ENCODE measurements at places on chromosomes 4 and X. TPM values are rescaled to one million over a fixed set of nuclear protein-coding genes. Genes with fewer than 3 reads are reported as not detected.

DNA sequence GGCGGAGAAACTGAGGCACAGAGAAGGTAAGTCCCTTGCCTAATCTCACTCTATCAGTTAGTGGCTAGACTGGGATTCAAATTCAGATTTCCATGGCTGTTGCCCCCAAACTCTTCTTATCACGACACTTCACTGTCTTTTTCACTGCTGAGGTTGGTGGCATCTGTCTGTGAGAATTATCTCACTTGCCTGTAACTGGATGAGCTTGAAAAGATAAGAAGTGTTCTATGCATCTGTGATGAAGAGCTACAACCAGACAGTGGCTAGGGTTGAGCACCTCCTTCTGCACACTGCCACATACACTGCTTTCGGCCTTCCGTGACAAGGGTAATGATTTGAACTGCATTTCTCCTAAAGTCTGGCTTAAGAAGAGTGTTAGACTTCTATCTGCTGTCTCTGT, 107.9 kb upstream of the TEX13D start:
- no peak for DNase-seq
- H3K36me3 ChIP-seq: no peaks in the 10 kb centered on the region
- no peak overlapping the region for H3K4me3 ChIP-seq

- no peaks in the 10 kb centered on the region for H3K27me3 ChIP-seq
- H3K4me3 ChIP-seq: no peak overlapping the region
- no peaks in the 10 kb centered on the region for H3K36me3 ChIP-seq
- H3K4me1 ChIP-seq: no peaks in the 10 kb centered on the region
- no peak for DNase-seq
These were observed 47.5 kb upstream of the RAP2C start for GRCh38 chrX:132266583-132267355.

GRCh38 chr4:4426511-4427120, 39.7 kb downstream of the NSG1 start:
- no peak overlapping the region for H3K4me3 ChIP-seq
- H3K4me1 ChIP-seq: no peaks in the 10 kb centered on the region
- H3K27ac ChIP-seq: no peak overlapping the region
- no peak for DNase-seq
- H3K27me3 ChIP-seq: no peaks in the 10 kb centered on the region

GRCh38 chr4:177309522-177310371, at the start of gene NEIL3:
Gene NEIL3, plus strand, starts transcription at chr4:177309874. Its CDS starts 80 bp downstream, at chr4:177309954.
- no peaks in the 10 kb centered on the region for H3K27me3 ChIP-seq
- peaks cover 7% of the 10 kb centered on the region for H3K4me1 ChIP-seq
- DNase-seq: peak; percentile 68
- H3K4me3 ChIP-seq: peak within 1 kb of the TSS; percentile 68
- H3K36me3 ChIP-seq: no peaks in the 10 kb centered on the region

GRCh38 chrX:47456080-47456479, 26.9 kb downstream of the ZNF41 start:
- DNase-seq: no peak
- peaks cover 36% of the 10 kb centered on the region for H3K36me3 ChIP-seq
- H3K4me1 ChIP-seq: no peaks in the 10 kb centered on the region
- H3K27me3 ChIP-seq: no peaks in the 10 kb centered on the region
- H3K4me3 ChIP-seq: no peak overlapping the region

DNA sequence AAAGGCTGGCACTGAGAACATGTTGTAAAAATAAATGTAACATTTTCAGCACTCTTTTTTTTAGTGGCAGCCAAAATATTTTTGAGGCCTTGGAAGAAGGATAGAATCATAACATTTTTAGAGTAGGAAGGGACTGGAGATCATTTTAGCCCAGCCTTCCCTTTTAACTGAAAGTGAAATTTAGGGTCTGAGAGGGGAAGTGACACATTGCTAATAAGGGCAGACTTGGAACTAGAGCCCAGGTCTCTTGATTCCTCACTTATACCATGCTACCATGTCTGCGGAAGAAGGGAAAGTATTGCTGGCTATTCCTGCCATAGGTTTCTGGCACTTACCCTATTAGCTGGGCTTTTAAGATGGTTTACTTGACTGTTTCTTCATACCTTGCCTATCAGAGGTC, 4.8 kb downstream of the WDR44 start:
- H3K4me1 ChIP-seq: peaks cover 3% of the 10 kb centered on the region
- no peaks in the 10 kb centered on the region for H3K27me3 ChIP-seq
- H3K27ac ChIP-seq: peak overlapping the region; percentile 57
- DNase-seq: no peak

GRCh38 chrX:9842541-9842940, 56.3 kb downstream of the SHROOM2 start:
- H3K4me3 ChIP-seq: no peak overlapping the region
- no peaks in the 10 kb centered on the region for H3K36me3 ChIP-seq
- no peak for DNase-seq
- H3K27ac ChIP-seq: no peak overlapping the region

GRCh38 chr4:57312296-57312695, 202.1 kb upstream of the IGFBP7 start:
- DNase-seq: no peak
- no peak overlapping the region for H3K27ac ChIP-seq
- no peaks in the 10 kb centered on the region for H3K27me3 ChIP-seq
- no peaks in the 10 kb centered on the region for H3K36me3 ChIP-seq
- no peaks in the 10 kb centered on the region for H3K4me1 ChIP-seq

GRCh38 chr4:119559044-119559647, 69.5 kb downstream of the PDE5A start:
- DNase-seq: no peak
- no peaks in the 10 kb centered on the region for H3K27me3 ChIP-seq
- peak overlapping the region; percentile 16 for H3K27ac ChIP-seq
- H3K4me3 ChIP-seq: no peak overlapping the region
- H3K36me3 ChIP-seq: peaks cover 30% of the 10 kb centered on the region
- H3K4me1 ChIP-seq: no peaks in the 10 kb centered on the region

DNA sequence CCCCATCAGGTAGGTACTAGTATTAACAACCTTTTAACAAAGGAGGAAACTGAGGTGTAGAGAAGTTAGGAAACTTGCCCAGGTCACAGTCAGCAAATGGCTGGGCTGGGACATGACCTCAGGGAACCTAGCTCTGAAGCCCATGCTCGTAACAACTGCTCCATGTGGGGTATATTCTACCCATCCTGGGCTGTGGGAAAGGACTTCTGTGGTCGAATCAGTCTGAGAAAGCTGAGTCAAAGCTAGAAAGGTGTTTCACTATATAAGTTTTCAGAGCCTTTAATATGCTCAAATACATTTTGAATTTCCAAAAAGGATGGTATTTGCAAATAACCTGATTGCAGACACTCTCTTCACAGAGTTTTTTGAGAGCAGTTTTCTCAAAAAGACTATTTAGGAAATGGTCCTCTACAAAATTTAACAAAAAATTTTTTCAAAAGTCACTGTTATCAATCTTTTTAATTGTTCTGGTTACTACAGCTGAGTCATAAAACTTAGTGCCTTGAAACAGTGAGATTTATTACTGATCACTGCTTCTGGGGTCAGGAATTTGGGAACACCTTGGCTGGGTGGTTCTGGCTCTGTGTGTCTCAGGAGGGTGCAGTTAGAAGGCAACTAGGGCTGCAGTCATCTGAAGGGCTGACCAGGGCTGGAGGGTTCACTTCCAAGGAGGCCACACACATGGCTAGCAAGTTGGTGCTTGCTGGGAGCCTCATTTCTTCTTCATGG, 53.6 kb downstream of the NSG1 start:
- no peak overlapping the region for H3K4me3 ChIP-seq
- peaks cover 17% of the 10 kb centered on the region for H3K36me3 ChIP-seq
- DNase-seq: no peak
- H3K27ac ChIP-seq: no peak overlapping the region
- no peaks in the 10 kb centered on the region for H3K4me1 ChIP-seq

- H3K4me3 ChIP-seq: no peak overlapping the region
- no peaks in the 10 kb centered on the region for H3K4me1 ChIP-seq
- H3K27me3 ChIP-seq: no peaks in the 10 kb centered on the region
- DNase-seq: no peak
- H3K36me3 ChIP-seq: no peaks in the 10 kb centered on the region
- no peak overlapping the region for H3K27ac ChIP-seq
These were observed 67.4 kb downstream of the CNGA2 start for GRCh38 chrX:151801980-151802379.

GRCh38 chrX:18490806-18491555, 65.6 kb downstream of the CDKL5 start:
- no peaks in the 10 kb centered on the region for H3K4me1 ChIP-seq
- H3K27me3 ChIP-seq: no peaks in the 10 kb centered on the region
- no peak overlapping the region for H3K4me3 ChIP-seq
- DNase-seq: no peak
- no peaks in the 10 kb centered on the region for H3K36me3 ChIP-seq

DNA sequence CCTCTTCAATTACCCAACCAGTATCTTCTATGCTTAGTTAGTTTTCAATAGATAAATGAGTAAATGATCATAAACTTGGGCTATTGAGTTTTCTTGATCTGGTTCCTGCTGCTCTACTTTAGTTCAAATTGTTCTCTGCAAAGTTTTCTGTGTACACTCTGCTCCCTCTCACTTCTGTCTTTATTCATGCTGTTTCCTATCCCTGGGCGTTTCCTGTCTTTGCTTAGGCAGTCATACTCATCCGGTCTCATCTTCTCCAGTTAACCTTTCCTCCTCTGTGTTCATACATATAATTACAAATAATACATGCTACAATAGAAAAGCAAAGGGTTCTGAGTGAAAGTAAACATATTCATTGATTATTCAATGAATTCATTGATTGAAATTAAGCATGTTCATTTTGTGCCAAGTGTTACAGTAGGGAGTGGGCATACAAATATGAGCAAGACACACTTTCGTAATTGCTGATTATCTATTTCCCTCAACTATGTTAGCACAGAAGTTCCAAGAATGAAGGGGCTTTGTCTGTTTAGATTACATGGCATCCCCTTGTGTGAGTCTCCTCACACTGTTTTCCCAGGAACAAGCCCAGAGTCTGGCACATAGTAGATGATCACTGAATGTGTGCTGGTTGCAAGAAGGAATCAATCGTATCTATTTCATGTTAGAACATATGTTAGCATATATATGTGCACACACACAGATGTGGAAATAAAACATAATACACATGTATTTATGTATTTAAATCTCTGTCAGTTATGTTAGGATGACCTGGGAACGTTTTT, 1.1 kb downstream of the RAB39B start:
- H3K36me3 ChIP-seq: no peaks in the 10 kb centered on the region
- H3K4me1 ChIP-seq: no peaks in the 10 kb centered on the region
- H3K4me3 ChIP-seq: peak overlapping the region; percentile 14

DNA sequence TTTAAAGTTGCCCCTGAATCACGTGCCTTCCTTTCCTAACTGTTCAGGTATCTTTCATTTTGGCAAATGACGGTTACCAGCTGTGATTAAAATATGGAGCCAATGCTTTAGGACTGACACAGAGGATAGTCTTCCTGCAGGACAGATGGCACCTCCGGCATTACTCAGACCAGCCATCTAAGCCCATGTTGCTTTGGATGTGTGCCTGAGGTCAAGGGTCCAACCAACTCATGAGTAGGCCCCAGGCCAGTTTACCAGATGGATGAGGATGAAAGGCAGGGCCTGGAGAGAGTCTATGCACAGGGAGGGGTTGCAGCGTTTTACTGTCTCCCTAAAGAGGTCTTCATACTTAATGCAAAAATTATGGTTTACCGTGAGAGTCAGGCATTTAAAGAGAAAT, 174.0 kb upstream of the GATB start:
- H3K36me3 ChIP-seq: no peaks in the 10 kb centered on the region
- H3K4me3 ChIP-seq: no peak overlapping the region
- no peak overlapping the region for H3K27ac ChIP-seq
- no peaks in the 10 kb centered on the region for H3K4me1 ChIP-seq
- no peaks in the 10 kb centered on the region for H3K27me3 ChIP-seq
- no peak for DNase-seq

- DNase-seq: no peak
- H3K27ac ChIP-seq: no peak overlapping the region
- no peaks in the 10 kb centered on the region for H3K36me3 ChIP-seq
- H3K4me1 ChIP-seq: no peaks in the 10 kb centered on the region
- H3K4me3 ChIP-seq: no peak overlapping the region
These were observed 826.2 kb downstream of the TECRL start for GRCh38 chr4:63583007-63583406.

- H3K4me1 ChIP-seq: no peaks in the 10 kb centered on the region
- peaks cover 2% of the 10 kb centered on the region for H3K36me3 ChIP-seq
- no peak for DNase-seq
These were observed 93.8 kb downstream of the MANBA start for GRCh38 chr4:102667001-102667400.

DNA sequence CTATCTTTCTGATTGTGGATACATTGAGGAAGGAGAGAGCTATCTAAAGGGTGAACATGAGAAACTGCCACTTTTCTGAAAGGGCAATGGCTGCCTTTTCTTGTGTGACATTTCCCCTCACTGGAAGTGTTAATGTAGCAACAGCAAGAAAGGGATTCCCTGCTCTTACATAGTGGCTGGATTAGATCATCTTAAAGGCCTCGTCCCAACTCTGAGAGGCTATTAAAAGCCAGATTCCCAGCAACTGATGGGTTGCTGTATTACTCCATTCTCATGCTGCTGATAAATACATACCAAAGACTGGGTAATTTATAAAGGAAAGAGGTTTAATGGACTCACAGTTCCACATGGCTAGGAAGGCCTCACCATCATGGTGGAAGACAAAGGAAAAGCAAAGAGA, 33.7 kb upstream of the ADH7 start:
- H3K4me1 ChIP-seq: no peaks in the 10 kb centered on the region
- H3K27me3 ChIP-seq: no peaks in the 10 kb centered on the region
- no peak overlapping the region for H3K27ac ChIP-seq
- no peaks in the 10 kb centered on the region for H3K36me3 ChIP-seq
- no peak for DNase-seq
- no peak overlapping the region for H3K4me3 ChIP-seq

- H3K27me3 ChIP-seq: no peaks in the 10 kb centered on the region
- DNase-seq: no peak
- no peaks in the 10 kb centered on the region for H3K36me3 ChIP-seq
These were observed 211.5 kb upstream of the GRIA3 start for GRCh38 chrX:122972604-122973003.

GRCh38 chr4:168832763-168833575, 177.1 kb downstream of the CBR4 start:
- H3K4me3 ChIP-seq: peak overlapping the region; percentile 90
- H3K27ac ChIP-seq: peak overlapping the region; percentile 97
- DNase-seq: peak; percentile 73

- H3K4me1 ChIP-seq: no peaks in the 10 kb centered on the region
- H3K4me3 ChIP-seq: peak within 1 kb of the TSS; percentile 62
- no peak within 1 kb of the TSS for H3K27ac ChIP-seq
- H3K36me3 ChIP-seq: no peaks in the 10 kb centered on the region
These were observed at the start of gene XKRX for GRCh38 chrX:100928660-100929613. Gene XKRX, minus strand, starts transcription at chrX:100928917. Its CDS starts 613 bp downstream, at chrX:100928304.

The CT83 gene
- total RNA-seq: not detected

The NKX1-1 gene
- not detected for total RNA-seq

The F8A2 gene
- total RNA-seq: not detected

The TCP11X2 gene
- not detected for total RNA-seq

The HMX1 gene
- total RNA-seq: not detected

The GPRASP3 gene
- total RNA-seq: 1.7 TPM

The VSIG4 gene
- total RNA-seq: 157 TPM

The SOX3 gene
- not detected for total RNA-seq

Measured in ascending aorta (tissue), 2 donors.